ENCODE measurements at places on chromosomes 6 and 20. TPM values are rescaled to one million over a fixed set of nuclear protein-coding genes. Genes with fewer than 3 reads are reported as not detected.

HLA-DOB gene
- 1.7 TPM for total RNA-seq

RTF2 gene
- 56.2 TPM for total RNA-seq

MYT1 gene
- total RNA-seq = not detected

TMEM239 gene
- not detected for total RNA-seq

SLC12A5 gene
- 0.76 TPM for total RNA-seq
